ENCODE measurements at places on chromosomes 6 and 20.

DNA sequence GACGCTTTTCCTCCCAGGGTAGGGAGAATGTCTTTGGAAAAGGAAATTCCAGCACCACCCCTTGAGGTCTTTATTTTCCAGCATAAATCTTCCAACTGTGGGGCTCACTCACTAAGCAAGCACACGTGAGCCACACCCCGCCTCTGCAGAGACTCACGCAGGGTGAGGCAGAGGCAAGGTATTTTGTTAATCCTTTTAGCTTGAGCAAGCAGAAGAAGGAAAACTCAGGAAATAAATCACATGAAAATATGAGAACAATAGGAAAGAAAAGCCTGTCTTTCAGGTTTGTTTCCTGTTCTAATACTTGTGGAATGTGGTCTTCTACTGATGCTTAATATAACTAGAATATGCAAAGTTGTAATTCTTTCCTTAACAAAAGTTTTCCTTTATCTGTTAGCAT lies 4.1 kb upstream of the PHACTR2 start:
- no peak for DNase-seq

- no peak for DNase-seq
Measured at GRCh38 chr6:41558033-41558807, 12.0 kb downstream of the FOXP4 start.

GRCh38 chr20:50654904-50655303 lies 36.4 kb downstream of the RIPOR3 start:
- no peak for DNase-seq

DNA sequence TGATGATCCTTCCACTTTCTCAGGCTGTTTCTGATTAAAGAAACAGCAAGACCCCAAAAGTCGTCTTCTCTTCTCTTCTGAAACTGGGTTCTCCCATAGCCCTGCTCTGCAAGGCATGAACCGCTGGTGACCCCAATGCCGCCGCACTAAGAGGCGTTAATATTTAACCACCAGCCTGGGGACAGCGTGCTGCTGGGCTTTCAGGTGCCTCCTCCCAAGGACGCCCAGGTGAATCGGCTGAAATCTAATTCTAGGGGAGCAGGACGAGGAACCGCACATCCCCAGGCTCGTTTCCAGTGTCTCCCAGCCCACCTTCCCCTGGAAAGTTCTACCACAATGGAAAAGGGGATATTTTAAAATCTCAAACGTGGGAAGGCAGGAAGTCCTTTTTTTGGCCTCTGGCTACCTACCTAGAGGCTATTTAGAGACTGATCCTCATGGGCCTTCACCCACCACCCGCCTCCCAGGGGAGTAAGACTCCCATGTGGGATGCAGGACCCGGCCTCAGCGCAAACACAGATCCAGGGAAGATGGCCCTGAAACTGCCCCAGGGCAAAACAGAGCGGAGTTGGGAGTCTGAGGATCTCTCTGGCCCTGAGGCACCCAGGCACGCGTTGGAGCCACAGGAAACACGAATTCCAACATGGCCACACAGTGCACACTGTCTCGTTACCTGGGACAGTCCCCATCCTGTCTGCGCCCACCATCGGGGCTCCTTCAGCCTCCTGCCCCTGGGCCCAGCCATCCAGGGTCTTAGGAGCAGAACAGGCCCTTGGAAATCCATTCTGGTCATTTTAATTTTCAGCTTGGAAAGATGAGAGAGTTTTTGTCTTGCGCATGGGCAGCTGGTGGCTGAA lies 56.2 kb downstream of the BMP7 start:
- no peak for DNase-seq

GRCh38 chr20:48761023-48761785 lies 66.6 kb downstream of the PREX1 start:
- peak; percentile 84 for DNase-seq

GRCh38 chr6:45310118-45310788 lies 17.9 kb upstream of the RUNX2 start:
- DNase-seq: peak; percentile 26

GRCh38 chr6:101462576-101462975 lies 69.1 kb downstream of the GRIK2 start:
- no peak for DNase-seq

DNA sequence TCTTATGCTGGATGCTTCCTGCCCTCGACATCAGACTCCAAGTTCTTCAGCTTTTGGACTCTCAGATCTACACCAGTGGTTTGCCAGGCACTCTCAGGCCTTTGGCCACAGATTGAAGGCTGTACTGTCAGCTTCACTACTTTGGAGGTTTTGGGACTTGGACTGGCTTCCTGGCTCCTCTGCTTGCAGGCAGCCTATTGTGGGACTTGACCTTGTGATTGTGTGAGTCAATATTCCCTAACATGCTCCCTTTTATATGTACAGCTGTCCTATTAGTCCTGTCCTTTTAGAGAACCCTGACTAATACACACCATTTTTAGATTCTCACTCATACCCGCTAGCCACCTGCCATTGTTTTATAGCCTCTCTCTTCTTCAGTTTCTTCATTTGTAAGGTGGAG lies 382.1 kb upstream of the TSHZ2 start:
- no peak for DNase-seq

GRCh38 chr6:41548098-41548840 lies 2.1 kb downstream of the FOXP4 start:
- DNase-seq: peak; percentile 29

DNA sequence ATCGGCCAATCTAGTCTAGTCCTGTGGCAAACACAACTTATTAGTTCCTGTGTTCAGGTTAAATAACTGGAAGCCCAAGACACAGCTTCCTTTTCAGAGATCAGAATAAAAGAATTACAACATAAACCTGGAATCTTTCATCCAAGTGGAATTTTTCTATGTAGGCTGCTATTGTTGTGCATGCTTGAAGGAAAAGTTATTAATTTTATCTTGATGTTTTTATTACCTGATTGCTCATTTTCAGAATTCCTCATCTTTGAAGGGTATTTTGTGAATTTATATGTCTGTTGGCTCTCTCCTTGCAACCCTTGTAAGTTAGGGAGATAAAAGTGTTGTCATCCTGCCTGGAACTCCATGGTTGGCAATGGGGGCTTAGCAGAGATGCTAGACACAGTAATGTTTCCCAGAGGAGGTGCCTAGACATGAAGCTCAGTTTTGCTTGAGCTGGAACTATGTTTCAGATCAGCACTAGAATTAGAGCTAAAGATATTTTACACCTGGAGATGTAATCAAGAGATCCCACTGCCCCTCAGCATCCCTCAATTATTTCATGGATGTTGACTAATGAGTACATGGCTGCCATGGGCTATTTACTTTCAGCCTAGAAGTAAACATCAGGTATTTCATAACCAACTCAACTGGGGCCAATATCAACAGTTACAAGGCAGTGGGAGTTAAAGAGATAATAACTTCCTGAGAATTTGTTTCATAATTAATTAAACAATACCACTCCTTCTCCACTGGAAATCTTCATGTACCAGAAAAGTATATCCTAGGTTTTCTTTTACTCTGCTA lies 367.0 kb upstream of the MARCKS start:
- no peak for DNase-seq

GRCh38 chr20:37759052-37759553 lies 65.3 kb downstream of the CTNNBL1 start:
- no peak for DNase-seq

- DNase-seq: no peak
Measured at GRCh38 chr6:46138281-46138680, 8.5 kb downstream of the ENPP4 start.

- no peak for DNase-seq
Measured at GRCh38 chr20:3885715-3886114, 3.5 kb upstream of the PANK2 start.

- DNase-seq: no peak
Measured at GRCh38 chr6:125806813-125807212, 16.1 kb downstream of the NCOA7 start.

DNA sequence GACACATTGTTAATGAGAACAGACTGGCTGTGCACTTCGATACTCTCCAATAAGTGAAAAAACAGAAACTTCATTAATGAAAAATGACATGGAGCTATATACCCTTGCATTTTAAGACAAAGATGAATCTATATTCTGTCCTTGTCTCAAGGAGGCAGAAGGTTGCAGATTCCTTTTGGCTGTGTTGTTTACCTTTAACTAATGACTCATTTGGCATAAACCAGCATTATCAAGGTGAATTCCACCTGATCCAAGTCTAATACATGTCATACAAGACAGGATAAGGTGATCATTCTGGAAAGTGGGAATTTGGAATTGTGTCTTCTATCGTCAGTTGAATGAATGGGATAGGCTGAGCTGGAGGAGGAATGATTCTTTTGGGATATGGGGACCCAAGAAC lies 192.9 kb downstream of the PLCB4 start:
- DNase-seq: no peak

DNA sequence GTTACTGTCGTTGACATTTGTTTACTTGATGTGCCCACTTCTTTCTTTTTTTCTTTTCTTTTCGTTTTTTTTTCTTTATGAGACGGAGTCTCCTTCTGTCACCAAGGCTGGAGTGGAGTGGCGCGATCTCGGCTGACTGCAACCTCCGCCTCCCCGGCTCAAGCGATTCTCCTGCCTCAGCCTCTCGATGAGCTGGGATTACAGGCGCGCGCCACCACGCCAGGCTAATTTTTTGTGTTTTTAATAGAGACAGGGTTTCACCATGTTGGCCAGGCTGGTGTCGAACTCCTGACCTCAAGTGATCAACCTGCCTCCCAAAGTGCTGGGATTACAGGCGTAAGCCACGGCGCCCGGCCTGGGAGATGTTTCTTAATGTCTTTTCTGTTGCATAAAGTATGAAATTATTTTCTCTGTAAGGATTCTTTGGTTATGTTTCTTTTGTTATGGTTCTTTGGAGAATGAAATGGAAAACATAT lies 33.3 kb upstream of the PRSS16 start:
- DNase-seq: peak; percentile 38

- DNase-seq: peak; percentile 4
Measured at GRCh38 chr20:57902473-57902872, 192.7 kb upstream of the PMEPA1 start.

DNA sequence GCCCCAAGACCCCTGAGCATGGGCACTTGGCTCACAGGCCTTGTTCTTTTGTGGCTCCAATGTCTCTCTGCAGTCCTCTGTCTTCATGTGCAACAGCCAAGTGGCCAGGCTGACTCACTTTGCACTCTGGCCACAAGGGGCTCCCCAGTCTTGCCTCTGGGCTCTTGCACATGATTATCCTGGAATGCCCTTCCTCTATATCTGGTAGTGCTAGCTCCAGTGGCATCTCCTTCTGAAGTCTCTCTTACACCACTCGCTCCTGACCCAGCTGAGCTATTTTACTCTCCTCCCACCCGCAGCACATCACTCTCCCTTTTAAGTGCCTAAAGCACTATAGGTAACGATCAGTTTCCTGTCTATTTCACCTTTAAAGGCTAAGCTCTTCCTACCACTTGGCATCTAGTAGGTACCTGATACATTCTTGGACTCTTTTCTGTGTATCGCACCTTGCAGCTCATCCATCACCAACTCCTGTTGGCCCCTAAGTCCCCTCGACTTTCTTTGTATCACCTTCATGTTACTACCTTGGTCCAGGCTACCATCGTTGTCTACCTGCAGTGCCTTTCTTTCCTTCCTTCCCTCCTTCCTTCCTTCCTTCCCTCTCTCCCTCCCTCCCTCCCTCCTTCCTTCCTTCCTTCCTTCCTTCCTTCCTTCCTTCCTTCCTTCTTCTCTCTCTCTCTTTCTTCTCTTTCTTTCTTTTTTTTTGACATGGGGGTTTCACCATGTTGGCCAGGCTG lies 211.9 kb upstream of the RNF24 start:
- DNase-seq: no peak

- DNase-seq: no peak
Measured at GRCh38 chr6:12785301-12785700, 68.7 kb downstream of the PHACTR1 start.

DNA sequence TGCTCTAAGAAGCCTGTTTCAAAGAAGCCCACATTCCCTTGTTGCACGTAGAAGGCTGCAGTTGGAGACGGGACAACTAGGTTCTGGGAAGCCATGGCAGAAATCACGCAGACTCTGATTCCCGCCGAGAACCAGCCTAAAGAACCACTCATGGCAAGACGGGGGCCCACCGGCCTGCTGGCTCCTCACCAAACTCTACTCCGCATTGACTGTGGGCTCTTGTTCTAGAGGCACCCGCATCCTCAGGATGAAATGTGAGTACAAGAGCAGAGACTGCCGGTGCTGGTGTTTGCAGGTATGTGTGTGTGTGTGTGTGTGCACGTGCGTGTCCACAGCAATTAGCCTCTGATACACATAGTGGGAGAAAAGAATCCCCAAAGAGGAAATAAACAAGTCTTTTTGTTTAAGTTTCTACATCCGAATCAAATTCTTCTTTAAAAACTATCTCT lies 42.3 kb upstream of the NR2E1 start:
- DNase-seq: no peak
